ENCODE measurements at places on chromosomes 7 and 10. TPM values are rescaled to one million over a fixed set of nuclear protein-coding genes. Genes with fewer than 3 reads are reported as not detected.

AS3MT gene
- polyA plus RNA-seq = 19.2 TPM

ADGRA1 gene
- 1.5 TPM for polyA plus RNA-seq

FKBP9 gene
- 211 TPM for polyA plus RNA-seq

SEC23IP gene
- polyA plus RNA-seq = 75.8 TPM

KCP gene
- 10.5 TPM for polyA plus RNA-seq

SLC39A12 gene
- polyA plus RNA-seq = not detected

MYH16 gene
- 0.21 TPM for polyA plus RNA-seq

BAIAP2L1 gene
- 13.5 TPM for polyA plus RNA-seq

SAP25 gene
- polyA plus RNA-seq = 0.82 TPM

ZNF853 gene
- 16.8 TPM for polyA plus RNA-seq

ADCY1 gene
- 3.8 TPM for polyA plus RNA-seq

GRCh38 chr7:129266181-129266580 lies 41.4 kb downstream of the AHCYL2 start:
- DNase-seq = no peak

DNA sequence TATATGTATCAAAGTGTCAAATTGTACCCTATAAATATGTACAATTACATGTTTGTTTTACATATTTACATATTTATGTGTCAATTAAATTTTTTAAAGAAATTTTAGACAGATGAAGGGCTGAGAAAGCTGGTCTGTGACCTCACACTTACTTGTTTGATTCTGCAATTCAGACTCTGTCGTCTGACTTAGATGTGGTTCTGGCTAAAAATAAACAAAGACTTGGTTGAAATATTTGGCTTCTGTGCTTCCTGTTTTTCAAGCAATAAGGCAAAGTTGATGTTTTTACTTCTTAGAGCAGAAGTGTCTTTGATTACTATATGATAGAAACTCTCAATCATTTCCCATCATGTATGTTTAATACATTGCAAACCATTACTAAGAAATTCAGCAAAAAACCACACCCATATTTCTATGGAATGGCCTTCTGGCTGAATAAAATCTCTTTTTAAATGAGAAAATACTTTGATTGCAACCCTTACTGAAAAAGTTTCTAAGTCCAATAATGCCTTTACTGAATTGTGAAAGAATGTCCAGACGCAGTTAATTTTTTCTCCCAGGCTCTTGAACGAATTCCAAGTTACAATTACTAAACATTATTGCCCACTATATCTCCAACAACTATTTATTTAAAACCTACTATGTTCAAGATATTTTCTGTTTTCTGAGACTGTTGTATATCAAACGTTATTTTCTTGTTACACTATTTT lies 59.5 kb upstream of the PRKG1 start:
- no peak for DNase-seq

GRCh38 chr10:74107391-74107790 lies 43.2 kb downstream of the AP3M1 start:
- DNase-seq = no peak

GRCh38 chr7:149010451-149010850 lies 17.9 kb downstream of the PDIA4 start:
- no peak for DNase-seq

DNA sequence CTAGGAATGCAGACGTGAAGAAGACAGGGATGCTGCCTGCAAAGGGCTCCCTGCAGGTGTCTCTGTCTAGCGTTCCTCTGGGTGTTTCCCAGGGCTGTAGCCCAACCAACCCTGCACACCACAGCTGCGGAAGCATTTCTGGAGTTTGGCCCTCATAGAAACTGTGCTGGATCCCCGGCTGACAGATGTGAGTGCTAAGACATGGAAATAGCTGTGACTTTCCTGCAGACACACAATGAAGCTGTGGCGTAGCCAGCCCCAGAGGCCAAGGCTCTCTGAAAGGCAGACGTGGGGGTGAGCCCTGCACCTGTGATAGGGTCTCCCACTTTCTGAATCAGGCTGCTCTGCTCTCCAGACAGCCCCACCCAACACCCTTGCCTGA lies 44.8 kb downstream of the ADCYAP1R1 start:
- no peak for DNase-seq

DNA sequence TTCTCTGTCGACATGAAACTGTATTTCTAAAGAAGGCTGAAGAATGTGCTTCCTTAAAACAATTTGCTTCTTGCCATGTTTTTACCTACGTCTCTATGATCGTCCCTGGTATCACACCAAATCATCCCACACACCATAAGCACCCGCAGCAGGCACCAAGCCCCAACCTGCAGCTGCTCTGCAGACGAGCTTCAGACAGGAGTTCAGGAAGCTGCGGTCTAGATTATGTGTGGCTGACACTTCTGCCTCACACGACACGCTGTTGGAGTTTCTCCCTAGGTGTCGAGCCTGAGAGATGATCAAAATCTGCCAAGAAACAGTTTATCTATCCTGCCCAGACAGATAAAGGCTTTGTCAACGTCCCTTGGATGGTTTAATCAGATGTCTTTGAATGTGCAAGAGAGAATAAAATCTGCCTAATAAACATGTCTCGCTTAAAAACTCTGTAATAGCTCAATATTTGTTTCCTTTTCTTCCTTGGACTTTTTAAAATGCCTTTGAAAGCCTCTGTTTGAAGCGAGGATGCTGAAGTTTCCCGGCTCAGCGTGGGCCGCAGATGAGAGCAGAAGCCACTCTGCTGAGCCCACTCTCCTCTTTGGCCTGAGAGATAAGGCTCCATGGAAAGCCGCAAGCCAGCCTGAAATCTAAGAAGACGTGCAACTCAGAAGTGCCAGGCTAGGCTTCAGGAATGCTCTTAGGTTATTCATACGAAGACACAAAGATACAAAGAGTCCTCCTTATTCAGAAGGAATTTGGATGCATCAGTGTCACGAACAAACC lies 158.3 kb upstream of the PFKP start:
- no peak for DNase-seq

DNA sequence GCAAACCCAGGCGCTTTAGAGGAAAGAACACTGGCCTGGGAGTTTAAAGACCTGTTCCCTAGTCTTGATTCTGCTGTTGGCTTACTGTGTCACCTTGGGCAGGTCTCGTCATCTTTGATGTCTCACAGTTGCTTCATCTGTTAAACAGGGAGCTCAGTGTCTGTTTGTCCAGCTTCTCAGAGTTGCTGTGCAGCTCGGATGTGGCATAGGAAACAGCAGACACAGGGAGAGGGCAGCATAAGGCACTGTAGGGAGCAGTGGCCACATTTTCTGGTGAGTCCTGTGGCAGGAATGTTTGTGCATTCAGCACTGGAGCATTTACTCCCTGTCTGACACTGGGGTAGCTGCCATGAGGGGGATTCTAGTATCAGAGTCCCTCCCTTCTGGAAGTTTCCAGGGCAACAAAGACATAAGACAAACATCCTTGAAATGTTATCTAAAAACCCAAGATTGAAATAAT lies 2.0 kb downstream of the REPIN1 start:
- DNase-seq = no peak

GRCh38 chr7:102407910-102408309 lies 11.7 kb downstream of the PRKRIP1 start:
- no peak for DNase-seq

DNA sequence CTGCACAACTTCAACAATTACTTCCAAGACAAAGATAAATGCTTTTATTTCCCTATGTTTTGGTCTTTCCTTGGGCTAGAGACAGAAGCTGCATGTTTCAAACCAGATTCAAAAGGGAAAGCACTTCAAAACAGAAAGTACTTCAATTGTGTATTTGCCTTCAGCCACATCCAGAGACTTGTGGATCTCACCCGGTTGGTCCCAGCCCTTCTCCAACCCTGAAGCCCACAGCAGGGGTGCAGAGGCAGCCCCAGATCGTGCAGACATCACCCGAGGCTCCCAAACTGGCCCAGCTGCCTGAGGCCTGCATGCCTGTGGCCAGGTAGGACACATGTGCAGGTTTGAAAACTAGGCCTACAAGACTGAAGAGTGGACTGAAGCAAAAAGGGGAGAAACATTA lies 80.8 kb downstream of the ALOX5 start:
- no peak for DNase-seq

DNA sequence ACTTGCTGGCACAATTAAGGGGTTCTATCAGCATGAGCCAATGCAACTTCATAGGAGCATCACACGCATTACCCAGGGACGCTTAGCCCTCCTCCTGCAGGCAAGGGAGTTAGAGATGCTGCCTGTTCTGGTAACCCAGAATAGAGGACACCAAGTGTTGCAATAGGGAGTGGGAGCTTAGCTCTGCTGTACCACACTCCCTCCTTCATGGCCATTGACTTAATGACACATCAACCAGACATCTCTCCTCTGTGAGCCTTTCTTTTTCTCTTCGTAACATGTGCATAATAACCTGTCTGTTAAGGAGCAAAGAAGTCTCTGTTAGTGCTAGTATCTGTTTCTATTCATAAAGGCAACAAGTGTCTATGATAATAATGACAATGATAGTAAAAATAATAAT lies 282.4 kb downstream of the SORCS3 start:
- no peak for DNase-seq

DNA sequence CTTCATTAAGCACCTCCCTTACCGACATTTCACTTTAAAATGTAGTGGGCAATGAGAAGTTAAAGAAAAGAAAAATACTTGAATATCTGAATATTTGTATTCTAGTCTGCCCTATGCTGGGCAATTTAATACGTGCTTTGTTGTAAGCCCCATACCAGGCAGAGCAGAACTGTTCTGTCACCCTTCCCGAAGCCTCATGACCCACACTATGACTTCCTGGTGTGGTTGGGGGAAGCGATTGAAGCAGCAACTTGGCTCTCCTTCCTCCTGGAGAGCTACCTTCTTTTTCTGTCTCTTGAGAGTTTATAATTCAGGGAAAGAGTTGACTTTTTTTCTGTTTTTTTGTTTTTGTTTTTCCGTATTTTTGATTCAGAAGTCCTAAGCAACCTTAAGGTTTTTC lies 243.7 kb downstream of the INHBA start:
- DNase-seq = no peak

GRCh38 chr7:20826243-20826642 lies 39.6 kb upstream of the SP8 start:
- no peak for DNase-seq

GRCh38 chr7:26637610-26638009 lies 226.8 kb downstream of the SKAP2 start:
- no peak for DNase-seq

GRCh38 chr10:96153070-96153469 lies 23.0 kb downstream of the ZNF518A start:
- no peak for DNase-seq

- no peak for DNase-seq
These were observed 36.6 kb downstream of the SRPK2 start for GRCh38 chr7:105352018-105352612.

GRCh38 chr10:43024942-43025700 lies 51.7 kb upstream of the RET start:
- DNase-seq = no peak

DNA sequence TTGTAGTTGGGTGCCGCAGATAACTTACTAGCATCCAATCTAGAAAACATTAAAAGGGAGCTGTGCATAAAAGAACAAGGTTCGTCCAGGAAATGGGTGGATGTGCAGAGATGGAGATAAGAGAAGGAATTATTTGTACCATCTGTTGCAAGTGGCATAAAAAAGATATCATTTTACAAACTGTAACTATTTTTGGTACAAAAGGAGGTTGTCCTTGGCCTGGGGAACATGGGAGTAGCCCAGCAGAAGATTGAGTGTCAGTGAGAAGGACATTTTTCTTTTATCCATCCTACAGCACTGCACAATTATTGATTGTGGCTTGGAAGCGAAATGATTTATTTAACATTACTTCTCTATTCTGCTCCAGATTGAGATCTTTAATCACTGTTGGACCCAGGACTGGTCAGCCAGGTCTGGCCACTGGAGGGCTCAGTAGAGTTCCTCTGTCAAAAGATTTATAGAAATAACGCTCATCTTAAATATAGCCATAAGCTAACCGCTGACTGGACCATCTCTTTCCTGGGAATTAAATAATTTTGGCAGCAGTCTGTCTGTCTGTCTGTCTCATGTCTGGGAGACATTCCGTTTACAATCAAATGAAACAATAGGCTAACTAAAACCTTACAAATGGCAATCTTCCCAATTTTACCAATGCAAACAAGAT lies 254.1 kb downstream of the KIAA1217 start:
- DNase-seq = no peak

DNA sequence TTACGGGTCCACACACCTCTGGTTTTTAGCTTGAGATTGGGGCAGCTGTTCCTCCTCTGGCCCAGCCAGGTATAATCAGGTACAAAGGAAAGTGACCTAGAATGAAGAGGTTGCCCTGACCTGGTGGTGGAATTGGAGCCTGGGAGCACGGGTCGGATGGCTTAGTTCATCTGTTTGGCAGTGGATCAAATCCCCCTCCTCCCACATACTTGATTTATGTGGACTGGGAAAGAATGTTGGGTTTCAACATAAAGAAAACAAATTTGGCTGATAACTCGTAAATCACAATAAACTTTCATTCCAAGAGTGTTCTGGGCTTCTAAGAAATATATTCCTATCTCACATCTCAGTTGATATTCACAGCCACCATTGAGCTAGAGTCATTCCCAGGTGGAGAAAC lies 186.8 kb downstream of the CUX1 start:
- no peak for DNase-seq

DNA sequence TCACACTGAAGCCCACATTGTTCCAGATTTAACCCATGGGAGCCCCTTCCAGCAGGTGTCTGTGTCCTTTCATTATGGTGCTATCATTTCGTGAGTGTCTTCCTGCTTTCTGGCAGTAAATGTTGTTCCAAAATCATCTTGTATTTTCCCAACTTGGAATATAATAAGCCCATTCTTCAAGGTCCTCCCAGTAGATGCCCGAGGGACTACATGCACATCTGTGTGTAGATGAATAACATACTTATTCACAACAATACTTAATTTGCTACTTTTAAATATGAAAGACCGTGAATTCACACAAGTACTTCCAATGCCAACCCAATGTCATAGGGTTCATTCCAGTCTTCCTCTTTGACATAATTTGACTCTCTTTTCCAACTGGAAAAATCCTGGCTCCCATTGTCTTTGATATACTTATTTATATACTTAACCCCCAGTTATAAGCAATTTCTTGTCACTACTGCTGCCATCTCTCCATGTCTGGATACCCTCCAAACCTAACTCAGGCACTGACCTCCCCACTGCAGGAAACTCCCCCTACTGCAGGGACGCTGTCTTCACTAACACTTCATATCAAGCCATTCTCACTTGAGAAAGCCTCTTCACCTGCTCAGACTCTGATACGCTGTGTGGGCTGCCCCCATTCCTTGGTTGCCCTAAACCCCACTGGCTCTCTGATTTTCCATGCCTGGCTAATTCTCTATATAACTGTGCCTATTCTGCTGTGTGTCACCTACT lies 1119.2 kb downstream of the CNTNAP2 start:
- no peak for DNase-seq

GRCh38 chr10:2329082-2329481 lies 591.8 kb upstream of the ADARB2 start:
- no peak for DNase-seq

DNA sequence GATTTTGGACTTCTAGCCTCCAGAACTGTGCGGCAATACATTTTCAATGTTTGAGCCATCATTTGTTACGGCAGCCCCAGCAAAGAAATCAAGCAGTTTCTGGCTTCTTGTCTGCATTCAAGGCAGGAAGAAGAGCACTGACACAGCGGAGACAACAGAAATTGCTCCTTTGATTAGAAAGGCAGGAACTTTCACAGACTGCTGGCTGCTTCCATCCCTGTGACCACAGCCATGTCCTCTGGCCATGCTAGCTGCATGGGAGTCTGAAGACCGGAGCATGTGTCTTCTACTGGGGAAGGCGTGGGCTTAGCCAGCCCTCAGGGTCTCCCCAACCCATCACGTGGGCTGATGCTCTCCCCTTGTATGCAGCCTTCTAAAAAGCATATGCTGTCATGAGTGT lies 19.1 kb downstream of the C10orf71 start:
- no peak for DNase-seq

All from right renal cortex interstitium (tissue), 3 donors.